ENCODE measurements at places on chromosomes 2 and 18. TPM values are rescaled to one million over a fixed set of nuclear protein-coding genes. Genes with fewer than 3 reads are reported as not detected.

- DNase-seq = no peak
These were observed 218.4 kb downstream of the MREG start for GRCh38 chr2:215794829-215795546.

- no peak for DNase-seq
These were observed 208.4 kb downstream of the ANAPC1 start for GRCh38 chr2:111675419-111676194.

IL1F10 gene
- not detected for total RNA-seq

CTDP1 gene
- 23.8 TPM for total RNA-seq

PGAP1 gene
- 40.3 TPM for total RNA-seq

DNA sequence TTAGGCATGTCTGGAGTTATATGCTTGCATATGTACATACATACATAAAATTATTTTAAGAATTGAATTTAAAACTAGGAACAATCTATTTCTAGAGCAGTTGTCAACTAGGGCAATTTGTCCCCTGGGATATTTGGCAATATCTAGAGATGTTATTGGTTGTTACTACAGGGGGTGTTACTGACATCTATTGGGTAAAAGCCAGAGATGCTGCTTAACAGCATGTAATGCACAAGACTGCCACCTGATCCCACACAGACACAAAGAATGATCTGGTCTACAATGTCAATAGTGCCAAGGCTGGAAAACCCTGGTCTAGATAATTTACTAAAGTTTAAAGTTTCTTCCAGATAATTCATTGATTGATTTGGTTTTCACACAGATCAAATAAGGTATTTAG is 185.3 kb downstream of the NYAP2 start:
- DNase-seq = no peak

CDK15 gene
- 2.3 TPM for total RNA-seq

STRN gene
- 26.7 TPM for total RNA-seq

GRCh38 chr2:182090486-182090885 is 104.8 kb downstream of the PPP1R1C start:
- no peak for DNase-seq

KCNS3 gene
- 20.3 TPM for total RNA-seq

MYO3B gene
- total RNA-seq = 14.1 TPM

DNA sequence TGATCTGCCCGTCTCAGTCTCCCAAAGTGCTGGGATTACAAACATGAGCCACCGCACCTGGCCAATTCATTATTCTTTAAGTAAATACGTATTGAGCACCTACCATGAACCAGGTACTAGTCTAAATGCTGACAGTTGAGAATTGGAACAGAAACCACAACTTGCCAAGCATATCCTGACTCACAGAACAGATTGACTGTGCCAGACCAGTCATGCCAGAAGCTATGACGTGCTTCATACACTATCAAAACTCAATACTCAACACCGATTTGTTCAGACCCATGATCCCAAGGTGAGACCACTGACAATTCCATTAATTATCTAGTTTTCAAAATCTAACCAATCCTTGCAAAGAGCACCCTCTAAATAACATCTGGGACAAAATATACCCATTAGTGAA is 148.6 kb downstream of the B3GNT2 start:
- no peak for DNase-seq

Measured in ureter (tissue), 1 donor.